Endodermal cell (in vitro differentiated cells): ENCODE measurements at places on chromosomes 4 and X. TPM values are rescaled to one million over a fixed set of nuclear protein-coding genes. Genes with fewer than 3 reads are reported as not detected.

The GYG2 gene
- total RNA-seq = 95.8 and 108 TPM in 2 replicates

DNA sequence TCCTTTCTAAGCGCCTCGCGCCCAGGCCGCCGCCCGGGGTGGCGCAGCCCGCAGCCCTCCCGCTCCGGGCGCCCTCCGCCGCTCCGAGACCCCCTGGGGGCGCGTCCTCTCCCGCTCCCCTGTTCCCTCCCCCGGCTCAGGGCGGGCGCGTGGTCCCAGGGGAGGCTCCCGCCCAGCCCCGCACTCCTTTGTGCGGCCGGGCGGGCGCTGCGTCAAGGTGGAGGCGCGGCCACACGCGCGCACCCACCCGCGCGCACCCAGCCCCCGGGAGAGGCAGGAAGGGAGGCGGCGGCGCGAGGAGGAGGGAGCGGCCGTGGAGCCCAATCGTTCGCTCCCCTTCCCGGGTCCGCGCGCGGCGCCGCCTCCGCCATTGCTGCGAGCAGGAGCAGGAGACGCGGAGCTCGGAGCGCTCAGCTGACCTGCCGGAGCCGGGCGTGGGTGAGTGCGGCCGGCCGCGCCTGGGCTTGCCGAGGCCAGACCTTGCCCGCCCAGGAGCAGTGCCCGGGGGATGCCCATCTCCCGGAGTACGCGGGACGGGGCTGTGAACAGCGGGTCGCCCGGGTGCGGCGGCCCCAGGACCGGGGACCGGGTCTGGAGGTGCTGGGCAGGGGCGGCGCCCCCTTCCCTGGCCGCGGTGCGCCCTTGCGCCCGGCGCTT, at the start of gene NSG1:
NSG1 (plus strand) TSS at position 367 of the 657 bp plus-strand sequence. CDS start 528 bp downstream, outside the sequence.
- DNase-seq = peak; percentile 80

- no peak for DNase-seq
Measured at GRCh38 chr4:163113921-163114713, 52.6 kb downstream of the NAF1 start.

The ZNF674 gene
- 3.1 to 4.4 TPM (median 3.5 TPM) in 3 replicates for total RNA-seq

The SASH3 gene
- not detected in 3 replicates for total RNA-seq

The TMEM31 gene
- total RNA-seq = 1.00 to 1.1 TPM in 2 of 3 replicates, not detected in the other
